ENCODE measurements at places on chromosomes 12 and 14.

GRCh38 chr12:62351326-62351725, 91.1 kb downstream of the USP15 start:
- DNase-seq: no peak

- DNase-seq: no peak
Measured at GRCh38 chr14:69910871-69911270, 31.7 kb downstream of the SMOC1 start.

DNA sequence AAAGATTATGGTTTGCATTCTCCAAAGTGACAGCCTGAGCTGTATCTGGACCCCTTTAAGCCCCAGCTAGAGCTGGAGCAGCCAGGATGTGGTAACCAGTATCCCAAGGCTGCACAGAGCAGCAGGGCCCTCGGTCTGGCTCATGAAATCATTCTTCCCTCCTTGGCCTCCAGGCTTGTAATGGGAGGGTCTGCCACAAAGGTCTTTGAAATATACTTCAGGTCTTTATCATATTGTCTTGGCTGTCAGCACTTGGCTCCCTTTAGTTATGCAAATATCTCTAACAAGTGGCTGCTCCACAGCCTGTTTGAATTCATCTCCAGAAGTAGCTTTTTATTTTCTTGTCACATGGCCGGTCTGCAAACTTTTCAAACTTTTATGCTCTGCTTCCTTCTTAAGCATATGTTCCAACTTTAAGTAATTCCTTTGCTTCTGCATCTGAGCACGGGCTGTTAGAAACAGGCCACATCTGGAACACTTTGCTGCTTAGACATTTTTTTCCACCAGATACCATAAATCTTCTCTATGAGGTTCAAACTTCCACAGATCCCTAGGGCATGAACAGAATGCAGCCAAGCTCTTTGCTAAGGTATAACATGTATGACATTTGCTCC, 663.4 kb upstream of the MIS18BP1 start:
- DNase-seq: no peak

DNA sequence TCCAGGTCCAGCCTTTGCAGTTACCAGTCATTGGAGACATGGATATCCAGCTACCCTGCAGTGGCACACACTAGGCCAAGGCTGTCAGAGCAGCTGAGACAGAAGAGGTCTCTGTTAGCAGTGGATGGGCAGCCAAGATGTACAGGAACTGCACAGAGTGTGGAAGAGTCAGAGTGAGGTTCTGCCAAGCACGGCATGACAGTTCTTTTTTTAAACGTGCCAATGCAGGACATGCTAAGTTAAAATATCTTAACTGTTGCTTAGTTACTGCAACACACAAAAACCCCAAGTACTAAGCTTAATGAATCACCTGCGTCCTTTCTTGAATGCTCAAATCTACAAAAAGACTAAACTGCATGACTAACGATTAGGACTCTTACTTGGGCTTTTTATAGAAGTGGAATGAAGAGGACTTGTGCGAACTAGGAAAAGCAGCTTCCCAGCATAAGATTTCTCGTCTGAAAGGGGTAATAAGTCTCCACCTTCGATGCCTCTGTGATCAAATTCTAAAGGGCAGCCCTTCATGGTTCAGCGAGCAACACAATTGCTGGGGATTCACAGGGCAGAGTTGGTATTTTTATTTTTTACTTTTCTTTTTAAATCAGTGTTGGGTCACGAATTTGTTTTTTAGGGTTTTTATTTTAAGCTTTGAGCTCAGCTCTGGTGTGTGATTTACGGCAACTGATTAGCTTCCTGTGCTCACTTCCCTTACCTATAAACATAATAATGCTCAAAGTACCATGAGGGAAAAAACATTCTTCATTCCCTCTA, 20.6 kb downstream of the MAPK1IP1L start:
- DNase-seq: peak; percentile 97

DNA sequence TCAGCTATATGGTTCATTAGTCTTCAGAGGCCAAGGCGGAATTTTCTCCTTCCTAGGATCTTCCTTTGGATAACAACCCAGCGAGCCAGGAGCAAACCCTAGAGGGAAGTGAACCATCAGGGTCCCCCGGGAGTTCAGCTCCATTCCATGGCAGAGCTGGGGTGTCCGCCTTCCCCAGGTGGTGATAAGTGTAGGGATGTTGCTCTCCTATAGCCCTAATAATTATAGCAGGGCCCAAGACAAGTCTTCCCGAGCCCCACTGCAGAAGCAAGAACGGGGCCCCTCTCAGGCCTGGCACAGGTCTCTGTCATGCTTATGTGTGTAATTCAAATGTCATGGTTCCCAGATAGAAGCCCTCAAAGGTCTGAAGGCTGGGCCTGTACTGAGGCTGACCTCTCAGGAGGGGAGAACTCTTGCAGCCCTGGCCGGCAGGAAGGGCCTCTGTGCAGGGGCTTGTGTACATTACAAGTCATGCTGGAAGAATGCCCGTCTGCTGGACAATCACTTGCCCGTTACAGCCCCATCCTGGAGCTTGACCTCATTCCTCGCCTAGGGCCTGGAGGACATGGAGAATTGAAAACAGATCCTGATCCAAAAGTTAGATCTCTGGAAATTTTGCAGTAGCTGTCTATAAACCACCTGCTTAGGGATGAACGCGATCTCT, 17.3 kb downstream of the LRTM2 start:
- no peak for DNase-seq

- DNase-seq: no peak
Measured at GRCh38 chr12:64745980-64746379, 13.2 kb downstream of the GNS start.

GRCh38 chr14:84804468-84804867, 725.5 kb upstream of the FLRT2 start:
- DNase-seq: no peak

GRCh38 chr12:29702972-29703371, 80.8 kb downstream of the TMTC1 start:
- no peak for DNase-seq

GRCh38 chr14:72613231-72613974, 280.5 kb downstream of the DPF3 start:
- no peak for DNase-seq

GRCh38 chr14:88063811-88064210, 58.9 kb downstream of the GPR65 start:
- no peak for DNase-seq

DNA sequence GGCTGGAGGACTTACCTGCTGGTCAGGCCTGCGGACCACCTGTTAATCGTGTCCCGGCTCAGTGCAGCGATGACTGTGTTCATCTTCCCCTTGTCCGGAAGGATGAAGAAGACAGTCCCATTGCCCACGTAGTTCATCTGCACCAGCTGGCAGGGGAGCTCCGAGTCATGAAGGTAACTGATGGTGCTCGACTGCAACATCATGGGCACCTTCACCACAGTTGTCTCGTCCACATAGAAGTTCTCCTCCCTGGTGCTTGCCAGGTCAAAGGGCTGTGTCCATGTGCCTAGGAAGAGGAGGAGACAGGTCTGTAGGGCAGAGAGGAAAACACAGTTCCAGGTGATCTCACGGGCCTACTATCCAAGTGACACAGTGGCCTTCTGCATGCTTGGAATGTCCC, 13.4 kb downstream of the SERPINA6 start:
- no peak for DNase-seq

DNA sequence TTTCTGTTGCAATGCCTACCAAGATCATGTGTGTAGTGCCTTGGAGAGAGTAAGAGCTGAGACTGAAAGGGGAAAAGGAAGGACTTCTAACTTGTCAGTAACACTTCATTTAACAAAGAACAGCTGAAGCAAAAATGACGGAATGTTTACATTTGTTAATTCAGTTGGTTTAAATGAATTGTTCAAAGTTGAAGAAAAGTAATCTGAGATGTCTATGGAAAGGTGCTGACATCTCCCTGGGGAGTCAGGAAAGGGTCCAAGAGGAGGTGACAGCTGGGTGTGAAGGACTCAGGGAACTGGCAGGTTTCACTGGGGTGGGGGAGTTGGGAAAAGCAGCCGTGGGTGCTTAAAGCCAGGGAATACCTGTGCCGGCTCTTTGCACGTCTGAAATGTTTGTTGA, 7.9 kb downstream of the TMEM63C start:
- no peak for DNase-seq

- no peak for DNase-seq
Measured at GRCh38 chr12:110347767-110348166, 55.7 kb downstream of the ANAPC7 start.

DNA sequence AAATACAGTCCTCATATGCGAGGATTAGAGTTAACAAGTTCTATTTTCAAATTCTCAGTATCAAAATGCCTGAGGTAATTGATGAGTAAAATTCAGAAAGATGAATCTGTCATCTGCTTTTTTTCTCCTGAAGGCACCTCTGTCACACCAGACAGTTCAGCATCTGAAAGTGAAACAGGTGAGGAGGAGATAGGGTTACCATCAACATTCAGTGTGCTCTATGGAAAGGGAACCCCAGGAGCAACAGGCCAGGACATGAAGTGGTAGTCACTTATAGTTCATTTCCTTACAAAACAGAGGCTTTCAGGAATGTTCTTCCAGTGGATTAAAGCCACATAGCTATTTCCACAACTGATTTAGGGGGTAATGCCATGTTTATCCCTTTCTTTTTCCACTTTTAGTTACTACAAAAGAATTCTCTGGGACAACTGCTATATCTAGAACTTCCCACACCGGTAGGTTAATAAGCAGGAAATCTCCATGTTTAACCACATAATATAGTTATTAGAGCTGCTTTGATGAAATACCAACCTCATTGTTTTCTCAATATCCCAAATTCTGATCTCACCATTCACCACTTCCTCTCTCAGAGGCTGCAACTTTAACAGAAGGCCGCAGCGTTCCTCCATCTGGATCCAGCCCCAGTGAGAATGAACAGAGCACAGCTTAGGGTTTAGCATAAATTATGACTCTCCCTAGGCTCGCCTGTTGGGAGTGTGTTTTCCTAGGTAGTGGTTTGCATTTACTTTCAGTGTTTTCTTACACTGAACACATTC, 177.0 kb upstream of the CNTN1 start:
- DNase-seq: peak; percentile 55

DNA sequence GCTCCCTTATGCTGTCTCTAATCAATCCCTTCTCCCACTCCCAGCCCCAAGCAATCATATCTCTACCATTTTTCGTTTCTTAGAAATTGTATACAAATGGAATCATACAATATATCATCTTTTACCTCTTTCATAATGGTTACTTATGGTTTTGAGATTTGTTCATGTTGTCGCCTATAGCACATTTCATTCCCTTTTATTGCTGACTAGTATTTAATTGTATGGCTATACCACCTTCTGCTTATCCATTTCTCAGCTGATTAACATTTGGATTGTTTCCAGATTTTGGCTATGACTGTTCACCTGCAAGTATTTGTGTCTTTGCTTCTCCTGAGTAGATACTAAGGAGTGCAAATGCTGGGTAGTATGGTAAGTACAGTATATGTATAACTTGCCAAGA, 36.7 kb upstream of the GRIN2B start:
- DNase-seq: no peak

GRCh38 chr12:31485571-31485970, 105.4 kb downstream of the DENND5B start:
- DNase-seq: no peak

- no peak for DNase-seq
Measured at GRCh38 chr14:51552275-51552674, 99.4 kb upstream of the FRMD6 start.

Data from foreskin keratinocyte (primary cell).